A549 (cell line): ENCODE measurements at places on chromosomes 7 and 10. TPM values are rescaled to one million over a fixed set of nuclear protein-coding genes. Genes with fewer than 3 reads are reported as not detected.

The ITGB8 gene
- 0.30 to 0.50 TPM (median 0.39 TPM) in 3 replicates for polyA plus RNA-seq

The MYH16 gene
- 0.21 to 0.32 TPM (median 0.31 TPM) in 3 replicates for polyA plus RNA-seq

The HOXA5 gene
- polyA plus RNA-seq: 2.9 to 4.9 TPM (median 4.0 TPM) in 3 replicates

The MPLKIP gene
- 29.7 to 32.2 TPM (median 32.2 TPM) in 3 replicates for polyA plus RNA-seq

The SRGN gene
- 50.5 to 59.3 TPM (median 51.9 TPM) in 3 replicates for polyA plus RNA-seq

The KCNIP2 gene
- 1.1 to 1.7 TPM (median 1.3 TPM) in 3 replicates for polyA plus RNA-seq
